Fibroblast of the aortic adventitia (primary cell): ENCODE measurements at places on chromosomes 2 and 18. TPM values are rescaled to one million over a fixed set of nuclear protein-coding genes. Genes with fewer than 3 reads are reported as not detected.

DNA sequence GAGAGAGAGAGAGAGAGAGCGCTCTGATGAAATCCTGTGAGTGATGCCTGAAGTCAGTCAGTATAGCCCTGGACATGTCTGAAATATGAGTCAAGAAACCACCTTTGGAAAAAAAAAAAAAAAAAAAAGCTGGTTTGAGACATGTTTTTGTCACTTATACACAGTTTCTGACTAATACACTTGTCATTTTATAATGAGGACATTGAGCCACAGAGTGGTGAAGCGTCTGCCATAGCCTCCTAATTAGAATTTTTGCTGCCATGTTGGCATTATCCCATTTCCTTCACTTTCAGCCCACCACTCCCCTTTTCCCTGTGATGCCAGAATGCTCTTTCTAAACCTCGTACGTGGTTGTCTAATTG is 15.7 kb upstream of the MYO3B start:
- no peak for DNase-seq

GRCh38 chr2:29450596-29451222 is 335.5 kb downstream of the CLIP4 start:
- no peak for DNase-seq

The EMILIN1 gene
- total RNA-seq: 81.3 and 153 TPM in 2 replicates

GRCh38 chr2:237680702-237681478 is 53.5 kb downstream of the LRRFIP1 start:
- DNase-seq: no peak

The ANKRD29 gene
- total RNA-seq: 6.1 and 17.4 TPM in 2 replicates

The TNFAIP6 gene
- 47.3 and 51.9 TPM in 2 replicates for total RNA-seq

The TMEM247 gene
- total RNA-seq: not detected in 2 replicates

The SPAST gene
- total RNA-seq: 26.6 and 37.3 TPM in 2 replicates

DNA sequence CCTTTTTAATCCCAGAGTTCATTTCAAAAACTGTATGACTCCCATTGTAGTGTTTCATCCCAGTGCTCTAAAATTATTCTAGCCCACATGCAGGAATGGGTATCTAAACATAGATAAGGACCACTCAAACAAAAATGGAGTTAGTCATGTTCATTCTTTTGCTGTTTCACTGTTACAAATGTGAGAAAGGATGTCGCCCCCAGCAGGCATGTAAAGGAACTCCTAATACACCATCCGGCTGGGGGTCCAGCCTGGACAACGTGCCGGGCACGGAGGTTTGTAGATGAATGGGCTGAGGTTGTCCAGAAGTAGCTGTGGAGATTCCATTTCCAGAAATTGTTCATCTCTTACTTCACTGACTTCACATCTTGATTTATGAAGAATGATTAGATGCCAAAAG is 101.9 kb upstream of the RAB12 start:
- peak; percentile 54 for DNase-seq

DNA sequence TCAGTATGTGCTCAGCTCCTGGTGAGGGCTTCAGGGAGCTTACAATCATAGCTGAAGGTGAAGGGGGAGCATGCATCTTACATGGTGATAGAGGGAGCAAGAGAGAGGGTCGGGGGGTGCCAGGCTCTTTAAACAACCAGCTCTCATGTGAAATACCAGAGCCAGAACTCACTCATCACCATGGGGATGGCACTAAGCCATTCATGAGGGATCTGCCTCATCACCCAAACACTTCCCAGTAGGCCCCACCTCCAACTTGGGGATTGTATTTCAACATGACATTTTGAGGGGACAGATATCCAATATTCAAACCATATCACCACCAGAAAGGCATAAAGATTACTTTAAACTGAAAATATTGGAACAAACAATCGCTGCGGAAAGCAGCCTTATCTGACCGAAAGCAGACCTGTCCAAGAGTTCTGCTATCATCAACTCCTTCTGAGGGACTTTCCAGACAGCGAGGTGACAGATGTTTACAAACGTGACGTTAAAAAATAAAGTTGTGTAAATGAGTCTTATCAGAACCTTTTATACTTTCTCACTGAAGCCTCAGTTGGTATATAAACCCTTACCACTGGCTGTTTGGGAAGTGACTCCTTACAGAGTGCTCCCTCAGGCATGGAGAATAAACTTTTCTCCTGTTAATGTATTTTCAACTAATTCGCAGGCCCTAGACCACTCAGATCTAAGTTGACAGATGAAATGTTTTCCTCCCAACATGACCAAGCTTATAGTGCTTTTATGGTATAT is 35.5 kb upstream of the PTH2R start:
- peak; percentile 23 for DNase-seq

GRCh38 chr18:66867653-66868052 is 263.8 kb upstream of the CDH19 start:
- no peak for DNase-seq

The NBAS gene
- total RNA-seq: 76.0 and 83.2 TPM in 2 replicates

DNA sequence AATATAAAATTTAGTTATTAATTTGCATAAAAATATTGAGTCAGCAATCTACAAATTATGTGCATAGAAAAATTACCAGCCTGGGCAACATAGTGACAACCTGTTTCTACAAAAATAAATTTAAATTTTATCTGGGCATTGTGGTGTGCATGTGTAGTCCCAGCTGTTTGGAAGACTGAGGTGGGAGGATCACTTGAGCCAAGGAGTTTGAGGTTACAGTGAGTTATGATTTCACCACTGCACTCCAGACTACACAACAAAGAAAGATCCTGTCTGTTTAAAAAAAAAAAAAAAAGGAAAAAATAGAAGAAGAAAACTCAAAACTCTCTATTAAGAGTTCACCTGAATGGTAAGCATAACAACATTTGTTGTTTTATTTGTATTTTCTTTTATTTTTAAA is 1048.4 kb upstream of the CDH2 start:
- DNase-seq: peak; percentile 42

DNA sequence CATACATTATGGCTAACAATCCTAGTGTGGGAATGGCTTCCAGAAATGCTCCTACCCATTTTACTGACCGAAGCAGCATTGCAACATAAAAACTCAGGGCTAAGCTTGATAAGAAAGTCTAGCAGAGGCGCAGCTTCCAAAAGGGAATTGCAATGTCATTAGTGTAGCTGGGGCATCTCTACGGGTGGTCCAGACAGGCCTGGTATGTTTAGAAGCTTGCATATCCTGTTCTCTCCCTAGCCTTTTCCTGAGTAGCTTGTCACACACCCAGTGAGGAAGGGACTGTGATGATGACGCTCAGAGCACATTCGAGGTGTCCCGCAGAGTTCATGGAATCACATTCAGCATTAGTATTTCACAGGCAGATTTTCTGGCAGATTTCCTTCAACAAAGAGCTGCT is 38.0 kb upstream of the COL5A2 start:
- peak; percentile 92 for DNase-seq

The DSC1 gene
- total RNA-seq: 0.25 TPM in 1 of 2 replicates, not detected in the other

DNA sequence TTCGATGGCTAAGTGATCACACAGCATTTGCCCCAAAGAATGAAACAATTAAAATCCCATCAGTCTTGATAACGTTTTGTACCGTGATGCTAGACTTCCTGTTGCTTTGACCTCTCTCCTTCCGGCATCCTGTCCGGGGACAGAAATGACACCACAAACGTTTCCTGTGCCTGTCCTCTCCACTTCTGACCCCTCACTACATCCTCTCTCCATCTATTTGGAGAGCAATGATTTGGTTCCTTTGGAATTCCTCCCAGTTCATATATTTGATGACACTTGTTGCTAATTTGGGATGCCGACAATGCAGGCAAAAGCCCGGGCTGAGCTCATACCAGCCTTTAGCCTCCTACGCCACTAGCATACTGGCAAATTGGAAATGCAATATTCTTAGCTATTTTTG is 151.2 kb upstream of the CCDC68 start:
- DNase-seq: no peak

- no peak for DNase-seq
Measured at GRCh38 chr2:160222546-160223283, 22.6 kb upstream of the ITGB6 start.

DNA sequence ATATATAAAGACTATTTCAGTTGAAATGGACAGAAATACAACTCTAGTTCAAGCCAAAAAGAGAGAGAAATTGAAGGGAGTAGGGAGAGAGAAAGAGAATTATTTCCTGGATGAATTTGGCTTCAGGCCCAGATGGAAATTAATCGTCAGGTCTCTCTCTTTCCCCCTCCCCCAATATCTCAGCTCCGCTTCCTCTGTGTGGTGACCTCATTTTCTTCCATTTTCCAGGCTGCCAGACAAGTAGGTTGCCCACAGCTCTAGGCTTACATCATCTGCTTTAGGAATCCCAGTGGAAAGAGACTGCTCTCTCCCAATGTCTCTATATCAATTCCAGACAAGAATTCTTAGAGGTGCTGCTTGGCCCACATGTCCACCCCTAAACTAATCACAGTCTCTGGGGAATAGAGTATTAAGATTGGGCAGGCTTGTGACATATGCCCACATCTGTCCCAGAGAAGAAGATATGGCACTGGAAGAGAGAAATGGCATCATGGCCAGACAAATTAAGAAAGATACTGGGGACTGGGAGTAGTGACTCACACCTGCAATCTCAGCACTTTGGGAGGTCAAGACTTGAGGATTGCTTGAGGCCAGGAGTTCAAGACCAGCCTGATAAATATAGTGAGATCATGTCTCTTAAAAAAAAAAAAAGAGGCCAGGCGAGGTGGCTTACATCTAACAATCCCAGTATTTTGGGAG is 37.2 kb upstream of the CFAP36 start:
- peak; percentile 45 for DNase-seq

DNA sequence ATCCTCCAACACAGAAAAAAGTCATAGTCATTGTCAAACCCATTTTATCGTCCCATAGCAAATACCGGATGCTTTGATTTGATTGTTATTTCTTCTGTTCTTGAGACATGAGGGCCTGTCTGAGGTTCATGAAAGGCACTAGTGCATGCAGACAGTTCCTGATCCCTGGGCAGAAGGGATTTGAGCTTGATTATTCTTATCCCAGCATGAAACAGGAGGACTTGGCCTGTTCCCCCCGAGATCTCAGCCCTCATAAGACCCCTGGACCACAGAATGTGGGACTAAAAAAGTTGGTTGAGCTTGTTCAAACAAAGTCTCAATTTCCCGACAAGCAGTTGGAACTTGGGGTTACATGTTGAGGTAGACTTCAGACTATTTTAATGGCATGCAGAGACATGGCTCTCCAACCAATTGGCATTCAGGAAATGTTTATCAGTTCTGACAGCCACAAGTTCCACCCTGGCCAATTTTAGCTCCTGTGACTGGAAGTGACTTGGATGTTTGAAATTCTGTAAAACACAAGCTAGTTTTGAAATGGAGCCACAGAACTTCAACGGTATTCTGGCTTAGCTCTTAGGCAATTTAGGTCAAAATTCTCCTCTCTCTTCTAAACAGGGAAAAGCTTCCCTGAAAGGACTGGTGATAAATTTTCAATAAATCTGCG is 366.9 kb upstream of the SLC14A2 start:
- DNase-seq: peak; percentile 97

GRCh38 chr18:76496194-76496890 is 1.3 kb upstream of the ZNF516 start:
- peak; percentile 82 for DNase-seq

DNA sequence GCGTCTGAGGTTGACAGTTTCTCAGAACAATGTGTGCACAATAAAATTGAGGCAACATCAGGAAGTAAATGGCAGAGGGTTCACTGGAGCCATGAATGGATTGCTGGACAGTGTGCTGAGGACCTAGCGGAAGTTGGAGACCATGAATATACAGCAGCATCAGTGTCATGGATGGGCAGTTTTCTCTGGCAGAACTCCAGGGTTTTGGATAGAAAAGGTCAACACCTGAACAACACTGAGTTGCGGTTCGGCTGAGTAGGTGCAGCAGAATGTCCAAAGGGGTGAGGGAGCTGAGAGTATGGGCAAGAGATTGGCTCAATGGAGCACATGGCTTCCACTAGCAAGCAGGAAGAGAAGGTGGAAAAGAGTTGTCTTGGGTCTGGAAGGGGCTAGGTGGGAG is 73.7 kb downstream of the DNER start:
- DNase-seq: no peak

- no peak for DNase-seq
Measured at GRCh38 chr2:84770280-84770679, 110.6 kb downstream of the TRABD2A start.

The WDR35 gene
- total RNA-seq: 21.0 and 22.1 TPM in 2 replicates

DNA sequence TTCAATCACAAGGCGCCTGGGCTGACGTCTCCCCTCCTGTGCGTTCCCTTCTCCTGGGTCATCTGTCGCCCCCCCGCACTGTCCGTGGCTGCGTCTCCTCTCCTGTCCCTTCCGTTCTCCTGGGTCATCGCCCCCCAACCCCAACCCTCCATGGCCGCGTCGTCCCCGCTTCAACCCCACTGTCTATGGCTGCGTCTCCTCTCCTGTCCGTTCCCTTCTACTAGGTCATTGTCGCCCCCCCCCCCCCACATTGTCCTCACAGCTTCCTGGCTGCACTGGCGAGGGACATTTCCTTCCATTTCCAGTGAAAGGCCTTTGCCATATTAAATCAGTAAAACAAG is 118.9 kb downstream of the TMEM18 start:
- no peak for DNase-seq

- DNase-seq: peak; percentile 61
Measured at GRCh38 chr2:11703700-11704099, 33.7 kb upstream of the NTSR2 start.

The BMP10 gene
- total RNA-seq: not detected in 2 replicates

The PAX3 gene
- not detected in 2 replicates for total RNA-seq

DNA sequence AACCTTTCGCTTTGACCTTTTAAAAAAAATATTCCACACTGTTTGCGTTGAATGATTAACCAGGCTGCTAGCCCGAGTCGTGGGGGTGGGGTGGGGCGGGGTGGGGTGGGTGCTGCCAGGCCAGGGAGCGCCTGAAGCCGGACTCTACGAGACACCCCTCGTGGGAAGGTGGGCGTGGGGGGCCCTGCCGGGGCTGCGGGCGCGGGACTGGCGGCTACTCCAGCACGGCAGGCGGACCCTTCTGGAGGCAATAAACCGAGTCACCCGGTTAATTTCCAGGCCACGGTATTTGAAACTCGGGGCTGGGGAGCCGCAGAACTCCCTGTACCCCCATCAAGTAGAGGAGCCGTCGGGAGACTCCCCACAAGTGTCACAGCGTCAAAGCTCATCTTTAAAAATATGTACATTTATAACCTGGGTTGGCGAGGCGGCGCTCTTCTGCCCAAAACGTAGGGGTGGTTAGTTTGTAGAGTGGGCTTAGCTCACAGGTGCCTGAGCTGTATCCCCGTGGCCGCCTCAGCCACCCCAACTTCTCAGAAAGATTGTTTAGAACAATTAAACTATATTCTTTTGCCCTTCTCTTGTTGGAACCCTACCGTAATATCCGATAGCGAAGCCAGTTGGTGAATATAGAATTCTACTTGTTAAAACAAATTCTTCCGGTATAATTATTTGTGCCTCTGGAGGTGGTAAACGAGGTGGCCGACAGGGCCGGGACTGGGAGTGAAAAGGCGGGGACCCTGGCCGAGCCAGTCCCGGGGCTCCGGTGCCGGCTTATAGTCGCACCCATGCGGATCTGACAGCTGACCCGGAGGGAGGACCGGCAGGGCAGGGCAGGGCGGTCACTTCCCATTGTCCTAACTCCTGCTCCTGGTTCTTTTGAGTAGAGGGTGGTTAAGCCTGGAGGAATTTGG is 1.4 kb downstream of the B3GNT2 start:
- no peak for DNase-seq

- DNase-seq: no peak
Measured at GRCh38 chr2:137834760-137835379, 129.4 kb upstream of the HNMT start.

- DNase-seq: no peak
Measured at GRCh38 chr2:40043641-40044040, 264.6 kb upstream of the THUMPD2 start.
